NCI-H82 (cell line): ENCODE measurements at places on chromosomes 2 and 18.
A peak's percentile ranks its signal among the peaks of the same experiment; 100 is the strongest.

DNA sequence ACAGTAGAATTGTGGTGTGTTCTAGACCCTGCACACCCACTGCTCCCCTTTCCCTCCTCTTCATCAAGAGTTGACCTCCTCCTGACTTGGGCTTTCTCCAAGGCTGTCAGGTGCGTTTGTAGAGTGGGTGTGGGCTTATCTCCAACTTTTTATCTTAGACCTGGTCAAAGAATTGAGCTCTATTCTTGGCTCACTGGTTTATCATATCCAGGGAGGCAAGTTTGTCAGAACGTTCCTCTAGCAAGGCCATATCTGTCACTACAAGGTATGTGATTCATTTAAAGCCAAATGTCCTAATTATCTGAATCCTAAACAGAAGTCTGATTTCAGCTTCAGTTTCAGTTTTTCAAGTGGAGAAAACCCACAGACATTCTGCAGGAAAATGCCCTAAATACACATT is 117.1 kb upstream of the MGAT5 start:
- no peak for DNase-seq

GRCh38 chr2:233033672-233034071 is 1.2 kb downstream of the NEU2 start:
- DNase-seq = no peak

DNA sequence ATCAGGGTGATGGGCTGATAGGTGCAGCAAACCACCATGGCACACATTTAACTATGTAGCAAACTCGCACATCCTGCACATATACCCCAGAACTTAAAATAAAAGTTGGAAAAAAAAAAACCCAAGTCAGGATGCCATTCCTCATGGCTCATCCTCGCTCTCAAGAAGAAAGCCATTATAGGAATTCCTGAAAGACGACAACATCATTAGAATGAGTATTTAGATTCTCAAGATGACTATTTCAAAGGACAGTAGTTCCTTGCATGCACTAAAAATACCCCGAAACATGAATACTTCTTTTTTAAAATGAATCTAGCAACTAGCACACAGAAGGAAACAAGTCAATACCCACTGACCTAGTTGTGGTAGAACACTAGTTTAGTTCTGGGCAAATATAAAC is 285.8 kb upstream of the REV1 start:
- no peak for DNase-seq

GRCh38 chr2:228526687-228527086 is 345.2 kb upstream of the SPHKAP start:
- no peak for DNase-seq

DNA sequence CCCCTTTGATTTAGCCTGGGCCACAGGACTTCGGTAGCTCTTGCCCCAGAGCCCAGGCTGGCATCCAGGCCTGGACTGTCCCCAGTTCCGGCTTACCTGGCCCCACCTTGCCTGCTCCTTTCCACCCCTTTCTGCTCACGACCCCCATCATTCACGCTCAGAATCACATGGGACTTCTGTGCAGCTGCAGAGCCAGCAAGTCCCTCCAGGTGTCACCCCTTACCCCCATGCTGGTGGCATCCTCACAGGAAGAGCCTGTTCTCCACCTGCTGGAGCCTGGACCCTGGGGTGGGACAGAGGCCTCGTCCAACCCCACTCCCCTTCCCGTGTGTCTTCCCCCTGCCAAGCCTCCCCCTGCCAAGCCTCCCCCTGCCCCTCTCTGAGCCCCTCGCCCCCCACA is 7.9 kb upstream of the KCNIP3 start:
- peak; percentile 51 for DNase-seq

- no peak for DNase-seq
Observed at GRCh38 chr2:129499747-129500146, 479.7 kb upstream of the RAB6C start.

GRCh38 chr2:183678908-183679307 is 554.7 kb downstream of the NUP35 start:
- no peak for DNase-seq

DNA sequence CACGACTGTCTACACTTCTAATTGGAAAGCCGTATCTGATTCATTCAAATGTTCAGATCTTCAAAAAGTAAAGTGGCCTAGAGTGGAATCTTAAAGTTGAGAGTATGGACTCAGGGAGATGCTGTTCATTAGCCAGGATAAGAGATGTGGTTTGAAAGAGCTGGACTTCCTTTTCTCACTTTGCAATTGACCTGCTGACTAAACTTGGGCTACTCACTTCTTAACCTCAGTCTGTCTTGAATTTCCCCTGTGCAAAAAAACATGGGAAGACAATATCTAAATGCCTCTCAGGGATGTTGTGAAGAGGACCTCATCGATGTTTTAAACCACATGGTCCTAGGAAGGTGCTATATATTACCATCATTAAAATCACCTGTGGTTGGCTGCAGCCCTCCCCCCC is 64.1 kb downstream of the BCL2 start:
- DNase-seq = no peak

DNA sequence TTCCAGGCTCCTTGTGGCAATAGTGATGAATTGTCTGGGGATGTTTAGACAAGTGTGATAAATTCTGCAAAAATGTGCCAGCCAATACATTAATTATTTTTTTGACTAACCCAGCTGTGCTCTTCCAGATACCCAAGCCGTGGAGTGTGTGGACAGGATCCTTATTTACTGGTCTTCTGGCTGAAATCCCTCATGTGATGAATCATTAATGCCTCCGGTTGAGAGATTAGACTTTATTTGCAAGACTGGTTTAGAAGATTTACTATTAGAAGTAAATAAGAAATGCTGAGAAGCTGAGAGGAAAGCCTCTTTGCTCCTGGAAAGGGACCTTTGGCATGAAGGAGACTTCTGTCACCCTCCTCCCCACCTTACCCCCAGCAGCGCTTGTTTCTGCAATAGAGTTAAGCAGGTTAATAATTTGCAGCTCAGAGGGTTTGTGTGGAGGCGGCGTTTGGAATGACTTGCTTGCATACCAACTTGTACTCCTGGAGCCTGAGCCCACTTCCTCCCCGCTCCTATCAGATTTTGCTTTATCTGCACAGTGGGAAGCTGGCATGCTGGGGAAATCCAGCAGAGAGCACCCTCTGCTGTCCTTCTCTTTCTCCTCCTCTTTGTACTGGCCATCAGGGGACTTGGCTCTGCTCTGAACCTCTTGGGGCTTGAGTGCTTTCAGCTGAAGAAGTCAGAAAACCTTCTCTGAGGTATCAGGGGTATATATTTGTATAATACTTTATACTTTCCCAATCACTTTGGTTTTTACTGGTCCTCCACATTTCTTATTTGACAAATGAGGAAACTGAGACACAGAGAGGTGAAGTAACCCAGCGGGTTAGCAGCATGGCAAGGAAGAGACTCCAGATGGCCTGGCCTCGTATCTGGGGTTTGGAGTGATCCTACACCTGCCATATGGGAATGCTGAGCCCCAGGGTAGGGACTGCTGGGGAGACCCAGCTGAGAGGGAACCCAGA is 16.3 kb downstream of the SLC3A1 start:
- peak; percentile 77 for DNase-seq

- peak; percentile 72 for DNase-seq
Observed at GRCh38 chr2:183037553-183038340, 510 bp downstream of the NCKAP1 start.

DNA sequence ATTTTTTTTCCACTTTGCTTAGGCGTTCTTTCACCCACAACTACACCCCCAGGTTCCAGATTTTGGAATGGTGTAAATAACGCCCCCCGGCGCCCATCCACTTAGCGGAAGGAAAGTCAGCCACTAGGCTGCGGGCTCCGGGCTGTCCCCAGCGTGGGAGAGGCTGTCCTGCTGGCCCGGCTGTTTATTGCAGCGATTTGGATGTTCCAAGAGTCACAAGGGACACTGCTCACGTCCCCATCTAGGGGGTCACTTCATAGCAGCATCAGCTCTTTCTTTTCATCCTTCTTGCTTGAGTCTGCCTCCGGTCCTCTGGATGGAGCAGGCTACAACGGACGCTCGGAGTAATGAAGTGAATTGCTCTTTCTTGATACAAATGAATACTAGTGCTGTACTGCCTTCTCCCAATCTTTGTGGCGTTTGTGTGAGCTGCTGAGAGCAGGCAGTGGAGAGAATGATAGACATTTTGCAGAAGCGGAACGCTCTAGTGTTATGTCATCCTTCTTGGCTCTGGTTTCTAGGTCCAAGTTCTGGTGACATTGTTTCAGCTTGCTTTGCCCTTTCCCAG is 50.7 kb upstream of the PAIP2B start:
- peak; percentile 87 for DNase-seq

- no peak for DNase-seq
Observed at GRCh38 chr2:33069894-33070651, 123.3 kb downstream of the LTBP1 start.

DNA sequence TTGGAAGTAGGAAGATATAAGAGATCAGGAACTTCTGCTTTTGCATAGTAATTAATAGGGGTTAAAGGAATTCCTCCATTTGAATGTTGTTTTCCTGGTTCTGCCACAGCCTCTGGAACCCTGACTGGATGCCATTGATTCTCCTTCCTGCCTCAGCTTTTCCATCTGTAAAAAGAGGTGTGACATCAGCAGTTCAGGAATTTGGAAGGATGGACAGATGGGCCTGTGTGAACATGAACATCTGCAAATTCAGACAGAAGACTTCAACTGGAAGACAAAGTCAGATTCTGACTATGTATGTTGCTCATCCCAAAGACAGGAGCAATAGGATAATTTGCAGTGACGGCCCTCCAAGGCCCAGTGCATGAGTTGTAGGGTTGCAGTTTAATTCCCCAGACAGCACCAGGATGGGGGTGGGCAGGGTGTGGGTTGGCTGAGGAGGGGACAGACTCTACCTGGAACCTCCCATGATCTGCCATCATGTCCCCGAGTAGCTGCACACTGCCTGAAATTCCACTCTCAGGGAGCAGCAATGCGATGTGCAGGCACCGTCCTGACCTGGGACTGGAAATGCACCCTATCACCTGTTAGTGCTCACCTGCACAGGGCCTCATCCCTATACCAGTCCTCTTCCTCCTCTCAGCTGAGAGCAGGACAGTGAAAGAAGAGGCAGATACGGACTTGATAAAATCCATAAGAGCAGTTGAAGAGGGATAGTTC is 98.9 kb upstream of the EPAS1 start:
- no peak for DNase-seq

- no peak for DNase-seq
Observed at GRCh38 chr2:163884416-163884815, 148.6 kb upstream of the FIGN start.

- no peak for DNase-seq
Observed at GRCh38 chr2:109503191-109503590, 110.6 kb downstream of the SEPTIN10 start.

GRCh38 chr2:222521099-222521498 is 96.8 kb downstream of the SGPP2 start:
- DNase-seq = no peak

DNA sequence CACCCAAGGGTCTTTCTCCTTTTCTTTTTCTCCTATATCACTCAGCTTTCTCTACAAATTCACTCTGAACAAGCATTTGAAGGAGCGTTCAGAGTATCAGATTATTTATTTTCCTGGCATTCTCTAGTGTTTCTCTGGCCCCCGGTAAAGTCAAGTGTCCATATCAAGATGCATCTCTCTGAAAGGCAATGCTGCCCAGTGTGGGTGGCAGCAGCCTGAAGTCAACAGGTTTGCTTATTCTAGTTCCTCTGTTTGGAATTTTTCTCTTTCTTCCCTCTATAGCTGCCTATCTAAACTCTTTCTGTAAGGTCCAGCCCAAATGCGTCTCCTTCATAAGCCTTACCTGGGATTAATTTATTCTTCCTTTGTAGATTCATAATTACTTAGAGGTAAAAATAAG is 526.2 kb upstream of the TNP1 start:
- no peak for DNase-seq

DNA sequence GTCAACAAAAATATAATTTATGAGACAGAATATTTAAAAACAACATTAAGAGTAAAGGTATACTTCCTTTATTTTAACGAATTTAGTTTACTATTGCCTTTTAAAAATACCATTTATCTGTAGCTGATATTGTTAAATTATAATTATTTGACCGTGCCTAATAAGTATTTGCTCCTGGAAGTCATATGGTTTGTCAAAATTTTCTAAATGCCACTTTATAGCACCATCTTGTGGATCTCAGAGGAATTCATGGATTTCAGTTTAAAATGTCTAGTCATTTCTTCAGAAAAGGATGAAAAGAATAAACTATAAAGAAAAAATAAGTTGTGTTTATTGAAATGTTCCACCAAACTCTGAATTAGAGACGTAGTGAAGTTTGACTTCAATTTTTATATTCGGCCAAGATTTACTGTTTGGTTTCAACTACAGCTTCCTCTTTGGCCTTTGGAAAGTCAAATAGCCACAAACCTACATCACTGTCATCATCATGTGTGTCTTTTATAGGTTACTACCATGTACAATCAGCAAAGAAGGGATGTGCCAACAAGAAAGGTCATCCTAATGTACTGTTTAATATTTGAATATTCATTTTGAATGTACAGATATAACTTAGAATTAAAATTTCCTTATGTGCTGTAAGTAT is 10.3 kb upstream of the FTCDNL1 start:
- peak; percentile 32 for DNase-seq

GRCh38 chr2:116416731-116417377 is 1397.6 kb upstream of the DDX18 start:
- DNase-seq = no peak

DNA sequence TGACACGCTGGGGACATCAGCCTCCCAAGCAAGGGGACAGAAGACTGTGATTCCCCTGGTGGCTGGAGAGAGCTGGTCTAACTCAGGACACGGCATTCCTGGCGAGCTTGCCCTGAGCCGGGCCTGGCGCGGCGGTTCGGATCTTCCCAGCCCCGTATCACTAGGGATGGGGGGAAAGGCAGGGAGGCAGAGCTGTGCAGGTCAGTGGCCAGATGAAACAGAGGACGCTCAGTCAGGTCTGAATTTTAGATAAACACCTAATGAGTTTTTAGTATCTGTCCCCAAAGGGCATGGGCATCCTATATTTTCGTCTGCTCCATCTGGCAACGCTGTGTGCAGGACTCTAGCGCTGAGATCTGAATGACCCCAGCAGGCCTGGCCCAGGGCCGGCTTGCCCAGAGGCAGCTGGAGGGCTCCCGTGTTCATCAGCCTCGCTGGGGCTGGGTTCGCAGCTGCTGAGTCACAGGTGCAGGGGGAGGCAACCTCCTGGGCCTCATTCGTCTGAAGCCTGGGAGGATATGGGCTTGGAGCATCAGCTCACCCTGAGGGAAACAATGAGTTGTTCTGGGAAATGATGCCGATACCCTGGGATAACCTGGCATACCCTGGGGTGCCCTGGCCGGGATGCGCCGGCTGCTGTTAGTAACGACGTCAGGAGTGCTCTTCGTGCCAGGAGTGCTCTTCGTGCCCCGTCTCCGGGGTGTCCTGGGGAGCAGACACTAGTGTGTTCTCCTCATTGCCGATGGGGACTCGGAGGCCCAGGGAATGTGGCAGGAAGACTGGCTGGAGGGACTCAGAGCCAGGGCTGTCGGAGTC is 48.1 kb upstream of the HPCAL1 start:
- no peak for DNase-seq

- no peak for DNase-seq
Observed at GRCh38 chr2:99811544-99811943, 321.7 kb upstream of the REV1 start.
